ENCODE measurements at places on chromosomes 4 and X. TPM values are rescaled to one million over a fixed set of nuclear protein-coding genes. Genes with fewer than 3 reads are reported as not detected.
A peak's percentile ranks its signal among the peaks of the same experiment; 100 is the strongest.

DNA sequence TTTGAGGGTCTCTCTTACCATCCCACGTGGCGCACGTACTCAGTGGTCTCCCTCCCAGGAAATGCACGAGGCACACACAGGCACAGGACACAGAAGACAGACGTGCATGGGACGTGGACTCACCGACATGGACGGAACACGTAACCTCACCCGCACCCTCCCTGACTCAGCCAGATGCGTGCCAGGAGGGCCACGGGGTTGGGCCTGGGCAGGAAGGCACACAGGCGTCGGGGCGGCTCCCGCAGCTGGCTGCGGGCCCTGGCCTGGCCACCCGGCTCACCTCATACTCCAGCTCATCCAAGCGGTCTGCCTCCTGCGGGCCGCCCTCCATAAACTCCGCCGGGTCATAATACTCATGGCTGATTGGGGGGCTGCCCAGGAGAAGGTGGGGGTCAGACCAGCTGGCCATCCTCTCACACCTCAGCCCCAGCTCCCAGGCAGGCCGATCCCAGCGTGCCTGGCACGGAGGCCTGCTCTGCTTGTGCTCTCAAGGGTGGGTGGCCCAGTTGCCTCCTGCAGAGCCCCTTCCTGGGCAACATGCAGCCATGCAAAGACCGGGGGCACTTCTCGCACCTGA is 12.6 kb downstream of the SSR4 start:
- no peaks in the 10 kb centered on the region for H3K27me3 ChIP-seq
- no peak overlapping the region for H3K27ac ChIP-seq
- no peak for DNase-seq
- H3K4me3 ChIP-seq, result no peak overlapping the region

DNA sequence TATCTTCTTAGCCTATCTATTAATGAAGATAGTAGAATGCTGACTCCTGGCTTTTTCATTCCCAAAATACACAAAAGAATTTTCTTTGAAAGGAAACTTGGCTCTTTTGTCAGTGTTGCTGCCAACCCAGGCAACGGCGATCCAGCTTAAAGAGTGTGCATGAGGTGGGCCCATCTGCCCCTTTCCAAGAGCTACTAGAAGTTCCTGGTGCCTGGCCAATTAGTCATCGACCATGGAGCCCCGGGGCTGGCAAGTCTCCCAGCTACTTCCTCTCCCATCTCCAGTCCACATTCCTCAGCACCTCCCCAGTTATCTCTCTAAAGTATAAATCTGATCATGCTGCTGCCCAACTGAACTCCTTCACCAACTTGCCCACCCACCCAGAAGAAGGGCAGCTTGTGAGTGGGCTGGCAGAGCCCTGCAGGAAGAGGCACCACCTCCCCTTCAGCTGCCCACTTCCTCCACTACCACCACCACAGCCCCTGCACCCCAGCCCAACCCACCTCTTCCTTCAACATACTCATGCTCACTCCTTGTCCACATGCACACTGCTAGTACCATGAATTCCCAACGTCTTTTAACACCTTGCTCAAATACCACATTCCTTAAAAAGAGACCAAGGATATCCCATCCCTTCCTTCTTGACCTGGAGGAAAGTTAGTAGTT is 158.2 kb upstream of the MAP3K15 start:
- no peak overlapping the region for H3K4me3 ChIP-seq
- H3K27ac ChIP-seq, result no peak overlapping the region
- H3K4me1 ChIP-seq, result peaks cover 19% of the 10 kb centered on the region
- DNase-seq, result no peak

- peaks cover 6% of the 10 kb centered on the region for H3K4me1 ChIP-seq
- H3K36me3 ChIP-seq, result no peaks in the 10 kb centered on the region
- no peak overlapping the region for H3K27ac ChIP-seq
- DNase-seq, result no peak
- H3K27me3 ChIP-seq, result no peaks in the 10 kb centered on the region
Observed at GRCh38 chr4:26083987-26084386, 170.0 kb downstream of the SMIM20 start.

DNA sequence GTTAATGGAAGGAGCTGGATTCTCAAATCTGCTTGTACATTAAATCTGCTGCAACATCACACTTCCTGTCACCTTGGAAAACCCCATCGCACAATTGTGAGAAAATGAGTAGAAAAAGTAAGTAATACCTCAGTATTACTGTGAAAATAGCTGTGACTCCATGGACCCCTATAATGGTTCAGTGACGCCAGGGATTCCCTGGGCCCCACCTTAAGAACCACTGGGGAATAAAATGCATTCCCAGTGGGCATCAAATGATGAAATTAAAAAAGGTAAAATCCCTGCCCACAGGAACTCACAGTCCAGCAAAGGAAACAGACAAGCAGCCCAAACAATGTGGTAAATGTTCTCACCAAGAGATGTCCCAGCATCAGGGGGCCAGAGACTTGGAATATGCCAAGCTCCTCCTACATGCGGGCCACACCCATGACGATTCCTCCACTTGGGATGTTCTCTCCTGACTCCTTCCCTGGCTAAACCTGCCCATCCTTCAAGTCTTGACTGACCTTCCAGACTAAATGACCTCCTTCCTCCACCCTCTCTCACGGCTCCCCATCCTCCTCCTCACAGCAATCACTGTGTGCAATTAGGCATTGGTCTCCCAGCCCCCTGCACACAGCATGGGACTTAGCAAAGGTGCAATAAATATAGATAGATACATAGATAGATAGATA is 2.6 kb downstream of the EVC2 start:
- no peak overlapping the region for H3K27ac ChIP-seq
- no peaks in the 10 kb centered on the region for H3K4me1 ChIP-seq
- DNase-seq, result no peak
- no peaks in the 10 kb centered on the region for H3K27me3 ChIP-seq
- H3K4me3 ChIP-seq, result no peak overlapping the region
- H3K36me3 ChIP-seq, result no peaks in the 10 kb centered on the region

GRCh38 chrX:1380672-1381233 is 11.2 kb downstream of the SLC25A6 start:
- no peak overlapping the region for H3K27ac ChIP-seq
- no peaks in the 10 kb centered on the region for H3K27me3 ChIP-seq
- H3K4me1 ChIP-seq, result no peaks in the 10 kb centered on the region
- DNase-seq, result no peak

The CSAG1 gene
- total RNA-seq, result not detected

DNA sequence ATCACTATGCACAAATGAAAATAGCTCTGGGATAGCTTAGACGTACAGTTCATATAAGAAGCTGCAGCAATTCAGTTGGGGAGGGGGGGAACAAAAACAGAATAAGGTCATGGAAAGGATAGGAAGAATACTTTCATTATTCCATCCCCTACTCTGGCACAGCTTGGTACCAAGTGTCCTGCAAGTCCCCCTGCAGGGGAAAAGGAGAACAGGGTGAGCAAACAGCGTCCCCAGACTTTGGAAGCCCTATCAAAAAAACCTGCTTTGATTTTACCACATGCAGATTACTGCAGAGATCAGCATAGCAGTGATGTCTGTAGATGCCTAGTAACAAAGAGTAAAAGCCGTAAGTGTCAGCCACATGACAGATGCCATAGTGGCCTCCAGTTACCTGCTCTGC is 209.4 kb upstream of the NEIL3 start:
- H3K4me1 ChIP-seq, result no peaks in the 10 kb centered on the region
- no peak overlapping the region for H3K27ac ChIP-seq
- no peak for DNase-seq
- no peaks in the 10 kb centered on the region for H3K27me3 ChIP-seq
- no peaks in the 10 kb centered on the region for H3K36me3 ChIP-seq
- no peak overlapping the region for H3K4me3 ChIP-seq

GRCh38 chrX:47316276-47317025 is 53.9 kb upstream of the ZNF157 start:
- H3K4me3 ChIP-seq, result no peak overlapping the region
- no peak overlapping the region for H3K27ac ChIP-seq
- DNase-seq, result no peak
- H3K4me1 ChIP-seq, result no peaks in the 10 kb centered on the region
- no peaks in the 10 kb centered on the region for H3K36me3 ChIP-seq

The FRYL gene
- 91.3 TPM for total RNA-seq

DNA sequence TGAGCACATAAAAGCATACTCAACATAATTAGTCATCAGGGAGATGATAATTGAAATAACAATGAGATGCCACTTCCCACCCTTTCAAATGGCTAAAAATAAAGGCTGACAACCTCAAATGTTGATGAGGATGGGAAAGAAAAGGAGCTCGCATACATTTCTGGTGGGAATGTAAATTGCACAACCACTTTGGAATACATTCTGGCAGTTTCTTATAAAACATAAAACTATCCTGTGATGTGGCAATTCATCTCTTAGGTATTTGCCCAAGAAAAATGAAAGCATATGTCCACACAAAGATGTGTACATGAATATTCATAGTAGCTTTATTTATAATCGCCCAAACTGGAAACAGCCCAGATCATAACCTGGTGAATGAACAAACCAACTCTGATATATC is 687 bp upstream of the ZNF275 start:
- peaks cover 28% of the 10 kb centered on the region for H3K4me1 ChIP-seq
- H3K27me3 ChIP-seq, result no peaks in the 10 kb centered on the region
- H3K36me3 ChIP-seq, result no peaks in the 10 kb centered on the region

The SMIM31 gene
- total RNA-seq, result not detected

- no peaks in the 10 kb centered on the region for H3K36me3 ChIP-seq
- H3K4me1 ChIP-seq, result peaks cover 18% of the 10 kb centered on the region
- DNase-seq, result peak; percentile 70
- peak overlapping the region; percentile 98 for H3K27ac ChIP-seq
- peak overlapping the region; percentile 89 for H3K4me3 ChIP-seq
- no peaks in the 10 kb centered on the region for H3K27me3 ChIP-seq
Observed at GRCh38 chr4:173334891-173335752, 964 bp upstream of the HMGB2 start.

- H3K36me3 ChIP-seq, result no peaks in the 10 kb centered on the region
- no peak overlapping the region for H3K4me3 ChIP-seq
- no peak for DNase-seq
- no peaks in the 10 kb centered on the region for H3K27me3 ChIP-seq
- H3K27ac ChIP-seq, result no peak overlapping the region
Observed at GRCh38 chr4:10704430-10704810, 19.9 kb upstream of the CLNK start.

DNA sequence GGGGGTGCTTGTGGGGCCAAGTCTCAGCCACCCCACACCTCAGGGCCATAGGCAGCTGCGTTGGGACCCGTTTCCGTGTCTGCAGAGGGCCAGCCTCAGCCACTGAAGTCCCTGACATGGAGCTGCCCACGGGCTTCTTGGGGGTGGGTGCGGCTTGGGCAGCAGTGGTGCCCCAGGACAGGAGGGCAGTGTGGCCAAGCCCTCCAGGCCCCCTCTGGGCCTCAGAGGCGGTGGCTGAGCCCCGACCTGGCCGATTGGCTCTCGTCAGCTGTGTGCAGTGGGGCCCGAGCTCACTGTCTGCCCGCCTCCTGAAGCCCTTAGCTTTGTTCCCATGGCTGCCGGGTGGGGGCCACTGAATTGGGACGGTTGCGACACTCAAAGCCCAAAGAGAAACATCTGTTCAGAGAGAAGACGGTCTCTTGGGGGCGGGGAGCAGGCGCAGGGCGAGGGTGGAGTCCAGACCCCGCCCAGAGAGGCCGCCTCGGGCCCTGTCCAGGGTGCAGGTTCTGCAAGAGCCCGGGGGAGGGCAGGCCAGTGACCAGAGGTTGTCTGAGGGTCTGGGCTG is 9.1 kb downstream of the FGFR3 start:
- H3K4me1 ChIP-seq, result no peaks in the 10 kb centered on the region
- H3K4me3 ChIP-seq, result no peak overlapping the region
- H3K36me3 ChIP-seq, result no peaks in the 10 kb centered on the region
- no peaks in the 10 kb centered on the region for H3K27me3 ChIP-seq

DNA sequence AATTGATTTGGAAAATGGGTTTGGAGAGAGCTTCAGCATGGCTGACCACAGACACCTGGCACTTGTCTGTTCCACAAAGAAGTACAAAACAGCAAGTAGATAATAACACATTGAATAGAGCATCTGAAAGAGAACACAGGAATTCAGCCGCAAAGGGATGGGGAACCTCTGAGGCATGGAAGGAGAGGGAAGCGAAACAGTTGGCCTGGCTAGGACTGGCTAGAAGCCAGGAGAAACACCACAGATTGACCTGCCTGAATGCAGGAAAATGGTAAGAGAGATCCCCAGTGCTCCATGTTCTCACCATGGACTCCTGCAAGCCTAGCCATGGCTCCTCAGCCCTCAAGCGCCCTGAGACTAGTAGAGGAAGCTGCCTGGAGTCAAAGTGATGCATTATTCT is 169.7 kb upstream of the SH3RF1 start:
- DNase-seq, result no peak
- H3K4me3 ChIP-seq, result no peak overlapping the region
- no peaks in the 10 kb centered on the region for H3K27me3 ChIP-seq
- H3K27ac ChIP-seq, result no peak overlapping the region
- no peaks in the 10 kb centered on the region for H3K36me3 ChIP-seq
- H3K4me1 ChIP-seq, result no peaks in the 10 kb centered on the region

DNA sequence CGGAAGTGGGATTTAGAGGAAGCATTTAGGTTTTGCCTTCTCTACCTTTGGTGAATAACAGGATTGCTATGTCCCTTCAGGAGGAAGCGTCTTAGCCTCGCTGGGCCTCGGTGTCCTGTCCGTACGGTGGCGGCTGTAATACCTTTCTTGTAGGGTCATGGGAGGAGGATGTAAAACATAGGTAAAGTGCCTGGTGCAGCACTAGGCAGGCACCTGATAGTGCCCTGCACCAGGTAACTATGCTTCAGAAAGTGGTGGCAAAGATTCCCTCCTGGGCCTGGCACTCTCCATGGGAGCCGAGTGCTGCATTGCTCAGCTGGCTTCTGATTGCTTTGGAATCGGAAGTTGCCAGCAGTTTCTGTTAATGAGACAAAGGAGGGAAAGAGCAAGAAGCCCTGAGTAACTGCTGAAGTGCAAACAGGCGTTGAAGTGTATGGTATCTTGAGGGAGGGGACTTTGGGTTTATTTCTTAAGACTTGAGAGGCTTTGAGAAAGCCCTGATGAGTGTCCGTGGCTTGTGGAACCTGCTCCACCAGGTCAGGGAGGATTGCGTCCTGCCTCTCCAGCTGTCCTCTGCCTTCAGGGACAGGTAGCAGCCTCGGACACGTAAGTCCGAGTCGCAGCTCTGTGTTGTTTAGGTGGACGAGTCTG is 45.8 kb downstream of the TBC1D14 start:
- H3K36me3 ChIP-seq, result peaks cover 7% of the 10 kb centered on the region
- DNase-seq, result no peak

The TBX22 gene
- not detected for total RNA-seq

DNA sequence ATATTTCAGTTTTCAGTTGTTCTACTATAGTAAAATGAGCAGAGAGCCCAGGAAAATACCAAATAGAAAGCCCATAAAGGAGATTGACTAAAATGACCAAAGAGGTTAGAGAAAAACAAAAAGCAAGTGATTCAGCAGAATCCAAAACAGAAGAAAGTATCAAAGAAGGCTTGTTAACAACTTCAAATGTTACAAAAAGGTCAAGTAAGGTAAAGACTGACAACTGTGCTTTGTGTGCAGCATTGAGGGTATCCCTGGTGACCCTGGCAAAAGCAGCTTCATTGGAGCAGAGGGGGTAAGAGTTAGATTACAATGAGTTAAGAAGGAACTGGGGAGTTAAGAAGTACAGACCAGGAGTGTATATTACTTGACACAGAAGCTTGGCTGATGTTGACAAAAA is 317.9 kb downstream of the OPHN1 start:
- no peak for DNase-seq
- H3K27ac ChIP-seq, result no peak overlapping the region
- no peaks in the 10 kb centered on the region for H3K27me3 ChIP-seq

The KIAA1210 gene
- total RNA-seq, result not detected

- H3K27ac ChIP-seq, result no peak overlapping the region
- H3K4me3 ChIP-seq, result no peak overlapping the region
- no peaks in the 10 kb centered on the region for H3K36me3 ChIP-seq
Observed at GRCh38 chr4:14880805-14881204, 121.5 kb upstream of the CPEB2 start.

The BEX3 gene
- total RNA-seq, result 28.0 TPM

GRCh38 chr4:95421869-95422268 is 126.9 kb downstream of the UNC5C start:
- no peak overlapping the region for H3K27ac ChIP-seq
- no peaks in the 10 kb centered on the region for H3K4me1 ChIP-seq
- no peaks in the 10 kb centered on the region for H3K27me3 ChIP-seq
- H3K36me3 ChIP-seq, result no peaks in the 10 kb centered on the region
- no peak for DNase-seq

Data from naive thymus-derived CD4-positive, alpha-beta T cell (primary cell).